ENCODE measurements at places on chromosomes 7 and 10. TPM values are rescaled to one million over a fixed set of nuclear protein-coding genes. Genes with fewer than 3 reads are reported as not detected.

GRCh38 chr7:36615852-36616540, 108.3 kb downstream of the AOAH start:
- no peak for DNase-seq
- no peaks in the 10 kb centered on the region for H3K27me3 ChIP-seq
- peaks cover 16% of the 10 kb centered on the region for H3K36me3 ChIP-seq
- H3K4me1 ChIP-seq, result peaks cover 10% of the 10 kb centered on the region
- no peak overlapping the region for H3K4me3 ChIP-seq
- H3K27ac ChIP-seq, result no peak overlapping the region

GRCh38 chr10:486666-487322, 202.7 kb downstream of the DIP2C start:
- H3K4me1 ChIP-seq, result peaks cover 17% of the 10 kb centered on the region
- H3K27ac ChIP-seq, result peak overlapping the region; percentile 41
- H3K4me3 ChIP-seq, result peak overlapping the region; percentile 40

The SLC16A9 gene
- total RNA-seq, result 0.12 TPM

The HABP2 gene
- not detected for total RNA-seq

DNA sequence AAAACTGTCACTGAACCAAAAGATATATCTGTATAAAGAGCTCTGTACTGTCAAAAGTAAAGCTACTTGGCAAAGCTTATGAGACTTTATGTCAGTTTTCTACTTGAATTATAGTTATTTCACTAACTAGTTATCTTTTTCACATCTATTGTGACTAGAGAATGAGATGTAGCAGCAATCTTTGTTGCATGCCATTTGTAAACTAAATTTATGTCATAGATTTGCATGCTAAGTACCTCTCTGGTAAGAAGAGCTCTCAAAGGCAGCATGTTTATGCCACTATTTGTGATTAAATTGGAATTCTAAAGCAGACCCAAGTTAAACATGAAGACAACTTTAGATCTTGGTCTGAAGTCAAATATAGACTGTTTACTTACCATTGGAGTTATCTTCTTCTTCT, 300.6 kb downstream of the CNTNAP2 start:
- no peak overlapping the region for H3K27ac ChIP-seq
- DNase-seq, result no peak
- H3K36me3 ChIP-seq, result no peaks in the 10 kb centered on the region
- H3K4me1 ChIP-seq, result no peaks in the 10 kb centered on the region
- no peaks in the 10 kb centered on the region for H3K27me3 ChIP-seq

The FGFR2 gene
- not detected for total RNA-seq

GRCh38 chr10:32005050-32005449, 51.2 kb downstream of the KIF5B start:
- H3K4me1 ChIP-seq, result peaks cover 20% of the 10 kb centered on the region
- H3K27me3 ChIP-seq, result no peaks in the 10 kb centered on the region
- H3K27ac ChIP-seq, result peak overlapping the region; percentile 28
- peak; percentile 64 for DNase-seq
- H3K36me3 ChIP-seq, result peaks cover 16% of the 10 kb centered on the region

The CALCR gene
- total RNA-seq, result not detected

The APBB1IP gene
- total RNA-seq, result 78.4 TPM

The PWWP2B gene
- total RNA-seq, result 8.1 TPM

- no peak overlapping the region for H3K27ac ChIP-seq
- H3K4me3 ChIP-seq, result no peak overlapping the region
- peaks cover 12% of the 10 kb centered on the region for H3K36me3 ChIP-seq
- no peak for DNase-seq
- H3K27me3 ChIP-seq, result no peaks in the 10 kb centered on the region
Observed at GRCh38 chr10:17174626-17175025, 26.8 kb downstream of the TRDMT1 start.

- no peak for DNase-seq
- peaks cover 20% of the 10 kb centered on the region for H3K27me3 ChIP-seq
- H3K4me3 ChIP-seq, result no peak overlapping the region
- H3K27ac ChIP-seq, result no peak overlapping the region
- no peaks in the 10 kb centered on the region for H3K4me1 ChIP-seq
Observed at GRCh38 chr10:88652616-88653015, 11.6 kb upstream of the LIPF start.

GRCh38 chr7:117485118-117485620, 5.3 kb downstream of the CFTR start:
- H3K27ac ChIP-seq, result no peak overlapping the region
- no peak overlapping the region for H3K4me3 ChIP-seq
- H3K36me3 ChIP-seq, result no peaks in the 10 kb centered on the region
- no peak for DNase-seq
- H3K27me3 ChIP-seq, result peaks cover 9% of the 10 kb centered on the region
- H3K4me1 ChIP-seq, result no peaks in the 10 kb centered on the region

The PRKAR2B gene
- 1.4 TPM for total RNA-seq

- no peaks in the 10 kb centered on the region for H3K27me3 ChIP-seq
- H3K4me3 ChIP-seq, result peak overlapping the region; percentile 74
- H3K36me3 ChIP-seq, result peaks cover 11% of the 10 kb centered on the region
- no peak for DNase-seq
- peak overlapping the region; percentile 95 for H3K27ac ChIP-seq
Observed at GRCh38 chr10:8138471-8138870, 84.0 kb downstream of the GATA3 start.

DNA sequence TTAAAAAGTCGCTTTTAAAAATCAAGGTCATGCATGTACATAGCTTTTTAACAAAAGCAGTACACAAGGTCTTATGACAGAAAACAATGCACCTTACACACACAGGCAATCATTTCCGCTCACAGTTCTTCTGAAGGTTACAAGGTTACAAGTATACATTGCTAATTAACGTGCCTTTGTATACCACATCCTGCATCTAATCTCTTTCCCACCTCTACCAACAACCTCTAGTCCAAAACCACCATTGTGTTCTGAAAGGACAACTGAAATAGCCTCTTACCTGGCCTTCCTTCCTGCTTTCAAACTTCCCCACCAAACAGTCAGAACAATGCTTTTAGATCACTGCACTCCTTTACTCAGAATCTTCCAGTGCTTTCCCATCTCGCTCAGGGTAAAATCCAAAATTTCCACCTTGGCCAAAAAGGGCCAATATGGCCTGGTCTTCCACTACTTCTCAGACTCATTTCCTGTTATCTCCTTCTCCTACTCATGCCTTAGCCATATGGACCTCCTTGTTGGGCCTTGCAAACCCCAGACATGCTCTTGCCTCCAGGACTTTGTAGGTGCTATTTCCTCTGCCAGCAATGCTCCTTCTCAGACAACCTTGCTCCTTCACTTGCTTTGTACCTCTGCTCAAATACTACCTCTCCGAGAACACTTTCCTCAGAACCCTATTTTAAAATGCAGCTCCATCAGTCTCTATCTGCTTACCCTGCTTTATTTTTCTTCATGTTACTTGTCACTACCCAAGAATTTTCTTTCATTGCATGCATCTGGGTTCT, 205.4 kb downstream of the DNAJC1 start:
- H3K36me3 ChIP-seq, result peaks cover 21% of the 10 kb centered on the region
- no peaks in the 10 kb centered on the region for H3K27me3 ChIP-seq
- peak overlapping the region; percentile 91 for H3K27ac ChIP-seq
- H3K4me3 ChIP-seq, result peak overlapping the region; percentile 24
- DNase-seq, result peak; percentile 44

DNA sequence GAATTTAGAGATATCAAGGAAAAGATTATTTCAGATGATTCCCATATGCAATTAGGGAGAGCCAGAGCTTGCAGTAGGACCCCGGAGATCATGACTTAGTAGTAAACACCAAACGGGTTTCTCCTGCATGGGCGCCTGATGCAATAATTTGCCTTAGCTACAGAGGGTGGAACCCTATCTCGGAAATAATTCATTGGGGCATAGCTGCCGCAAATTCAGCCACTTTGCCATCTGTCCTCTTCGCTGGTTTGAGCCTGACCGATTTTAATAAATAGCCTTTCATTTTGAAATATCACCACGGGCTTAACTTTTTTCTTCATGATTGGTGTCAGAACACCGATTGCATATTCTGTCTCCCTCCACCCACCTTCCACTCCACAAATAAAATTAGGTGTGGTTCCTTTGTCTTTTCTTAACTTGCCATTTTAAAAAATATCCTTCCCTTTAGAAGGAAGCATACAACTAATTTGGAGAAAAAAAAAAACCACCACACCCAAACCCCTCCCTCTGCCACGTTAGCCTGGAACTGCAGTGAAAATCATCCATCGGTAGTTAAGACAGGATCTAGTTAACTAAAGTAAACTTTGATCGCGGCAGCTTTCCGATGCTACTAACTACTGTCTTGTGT, 1.4 kb downstream of the GARS1 start:
- peak overlapping the region; percentile 97 for H3K4me3 ChIP-seq
- H3K4me1 ChIP-seq, result peaks cover 62% of the 10 kb centered on the region
- peak; percentile 11 for DNase-seq
- H3K27ac ChIP-seq, result peak overlapping the region; percentile 99
- no peaks in the 10 kb centered on the region for H3K27me3 ChIP-seq

- H3K4me3 ChIP-seq, result no peak overlapping the region
- H3K36me3 ChIP-seq, result no peaks in the 10 kb centered on the region
- H3K4me1 ChIP-seq, result no peaks in the 10 kb centered on the region
- no peaks in the 10 kb centered on the region for H3K27me3 ChIP-seq
Observed at GRCh38 chr10:59499460-59499859, 137.1 kb upstream of the FAM13C start.

The FAM20C gene
- 0.29 TPM for total RNA-seq

DNA sequence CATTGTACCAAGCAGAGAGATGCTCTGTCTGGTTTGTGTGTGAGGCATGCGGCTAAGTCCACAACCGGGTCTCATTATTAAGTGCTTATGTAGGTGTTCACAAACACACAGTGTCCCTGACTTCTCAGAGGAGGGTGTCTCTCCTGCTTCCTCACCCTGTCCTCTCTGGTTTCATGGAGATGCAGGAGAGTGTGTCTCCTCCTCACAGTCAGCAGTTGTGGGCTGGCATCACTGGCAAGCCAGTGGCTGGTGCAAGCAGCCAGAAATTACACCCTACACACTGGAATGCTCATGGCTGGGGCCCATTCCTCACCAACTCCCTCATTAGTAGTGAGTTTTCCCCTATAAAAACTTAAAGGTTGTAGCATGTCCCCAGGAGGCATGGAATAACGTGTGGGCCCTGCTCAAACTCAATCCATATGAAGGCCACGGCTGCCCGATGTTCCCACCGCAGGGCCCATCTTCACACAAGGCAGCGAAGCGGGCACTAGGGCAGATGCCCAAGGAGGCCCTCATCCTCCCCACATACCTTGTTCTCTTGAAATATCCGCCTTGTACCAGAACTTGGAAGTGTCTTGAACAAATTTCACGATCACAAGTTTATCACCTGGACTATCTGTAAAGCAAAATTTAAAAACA, 280.1 kb downstream of the TNS3 start:
- no peaks in the 10 kb centered on the region for H3K4me1 ChIP-seq
- no peak overlapping the region for H3K27ac ChIP-seq
- no peak for DNase-seq

DNA sequence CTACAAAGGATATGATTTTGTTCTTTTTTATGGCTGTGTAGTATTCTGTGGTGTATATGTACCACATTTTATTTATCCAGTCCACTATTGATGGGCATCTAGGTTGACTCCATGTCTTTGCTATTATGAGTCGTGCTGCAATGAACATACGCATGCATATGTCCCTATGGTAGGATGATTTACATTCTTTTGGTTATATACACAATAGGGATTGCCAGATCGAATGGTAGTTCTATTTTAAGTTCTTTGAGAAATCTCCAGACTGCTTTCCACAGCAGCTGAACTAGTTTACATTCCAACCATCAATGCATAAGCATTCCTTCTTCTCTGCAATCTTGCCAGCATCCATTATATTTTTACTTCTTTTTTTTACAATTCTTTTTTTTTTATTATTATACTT, 35.6 kb upstream of the FAM13C start:
- no peak for DNase-seq
- no peak overlapping the region for H3K4me3 ChIP-seq
- H3K27me3 ChIP-seq, result no peaks in the 10 kb centered on the region
- no peaks in the 10 kb centered on the region for H3K4me1 ChIP-seq
- no peak overlapping the region for H3K27ac ChIP-seq
- no peaks in the 10 kb centered on the region for H3K36me3 ChIP-seq

GRCh38 chr7:106353944-106354343, 69.2 kb upstream of the NAMPT start:
- DNase-seq, result no peak
- H3K36me3 ChIP-seq, result peaks cover 9% of the 10 kb centered on the region
- H3K4me3 ChIP-seq, result no peak overlapping the region
- H3K27ac ChIP-seq, result no peak overlapping the region
- H3K27me3 ChIP-seq, result peaks cover 37% of the 10 kb centered on the region

GRCh38 chr10:72254813-72255568, 18.7 kb upstream of the DDIT4 start:
- no peaks in the 10 kb centered on the region for H3K27me3 ChIP-seq
- peak; percentile 55 for DNase-seq
- H3K4me3 ChIP-seq, result peak overlapping the region; percentile 66

The TEX47 gene
- not detected for total RNA-seq

DNA sequence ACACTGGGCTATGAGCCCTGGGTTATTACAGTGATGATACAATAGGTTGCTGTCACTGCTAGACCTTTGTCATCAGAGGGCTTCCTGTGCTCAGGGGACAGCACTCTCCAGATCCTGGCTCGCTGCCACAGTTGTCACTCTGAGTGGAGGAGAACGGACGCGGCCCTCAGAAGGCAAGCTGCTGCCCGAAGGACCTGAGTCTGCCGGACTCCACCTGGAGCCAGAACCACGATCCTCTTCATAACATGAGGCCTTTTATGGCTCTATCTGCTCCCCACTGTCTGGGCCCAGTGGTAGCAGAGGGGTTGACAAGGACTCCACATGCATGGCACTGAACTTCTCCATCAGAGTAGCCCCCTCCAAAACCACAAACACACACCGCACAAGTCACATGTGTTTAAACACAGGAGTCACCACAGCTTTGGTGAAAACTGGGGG, 94.7 kb upstream of the EFCAB10 start:
- H3K4me3 ChIP-seq, result peak overlapping the region; percentile 82
- peak overlapping the region; percentile 97 for H3K27ac ChIP-seq
- H3K27me3 ChIP-seq, result no peaks in the 10 kb centered on the region
- H3K36me3 ChIP-seq, result peaks cover 27% of the 10 kb centered on the region
- DNase-seq, result peak; percentile 52

The IRF5 gene
- 6.5 TPM for total RNA-seq

The IMPDH1 gene
- total RNA-seq, result 72.3 TPM

GRCh38 chr10:3783316-3783681, 1.7 kb downstream of the KLF6 start:
- peaks cover 62% of the 10 kb centered on the region for H3K36me3 ChIP-seq
- peaks cover 57% of the 10 kb centered on the region for H3K4me1 ChIP-seq
- DNase-seq, result peak; percentile 82
- peak overlapping the region; percentile 97 for H3K27ac ChIP-seq
- no peaks in the 10 kb centered on the region for H3K27me3 ChIP-seq

- no peak overlapping the region for H3K4me3 ChIP-seq
- no peak for DNase-seq
- peak overlapping the region; percentile 67 for H3K27ac ChIP-seq
- H3K27me3 ChIP-seq, result no peaks in the 10 kb centered on the region
- H3K4me1 ChIP-seq, result peaks cover 50% of the 10 kb centered on the region
Observed at GRCh38 chr7:151472644-151473380, 32.9 kb upstream of the CRYGN start.

- H3K36me3 ChIP-seq, result no peaks in the 10 kb centered on the region
- H3K27me3 ChIP-seq, result peaks cover 22% of the 10 kb centered on the region
- no peaks in the 10 kb centered on the region for H3K4me1 ChIP-seq
- H3K4me3 ChIP-seq, result no peak overlapping the region
- no peak overlapping the region for H3K27ac ChIP-seq
Observed at GRCh38 chr7:22781230-22781711, 41.4 kb downstream of the TOMM7 start.

GRCh38 chr10:124134251-124134893, 41.0 kb upstream of the CHST15 start:
- H3K36me3 ChIP-seq, result no peaks in the 10 kb centered on the region
- DNase-seq, result no peak
- no peaks in the 10 kb centered on the region for H3K4me1 ChIP-seq
- H3K27me3 ChIP-seq, result peaks cover 10% of the 10 kb centered on the region

- H3K27me3 ChIP-seq, result peaks cover 2% of the 10 kb centered on the region
- H3K4me1 ChIP-seq, result peaks cover 7% of the 10 kb centered on the region
Observed at GRCh38 chr10:1454951-1455350, 282.4 kb downstream of the ADARB2 start.
